Left renal cortex interstitium (tissue), 4 donors: ENCODE measurements at places on chromosomes 3 and 15. TPM values are rescaled to one million over a fixed set of nuclear protein-coding genes. Genes with fewer than 3 reads are reported as not detected.

DNA sequence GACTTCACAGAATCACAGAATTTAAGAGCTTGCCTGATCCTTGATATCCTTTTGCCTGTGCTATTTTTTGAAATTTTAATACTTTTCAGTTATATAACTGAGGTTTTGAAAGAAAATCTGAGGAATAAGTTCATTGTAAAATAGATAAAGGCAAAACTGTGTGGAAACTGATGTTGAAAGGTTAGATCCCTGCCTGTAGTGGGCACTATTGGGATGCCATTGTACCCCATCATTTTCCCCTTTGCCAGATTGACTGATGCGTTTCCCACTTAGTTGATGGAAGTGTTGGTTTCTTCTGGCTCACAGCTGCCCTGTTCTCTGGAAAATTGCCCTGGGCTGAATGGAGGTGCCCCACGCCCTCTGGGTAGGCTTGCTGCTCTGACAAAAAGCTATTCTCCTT lies 387.9 kb downstream of the RBMS3 start:
- DNase-seq = no peak

Gene EPHA6
- 1.1 TPM for polyA plus RNA-seq

- no peak for DNase-seq
Measured at GRCh38 chr15:31228980-31229826, 97.4 kb upstream of the KLF13 start.

- DNase-seq = peak; percentile 16
Measured at GRCh38 chr15:27017168-27017809, 46.3 kb downstream of the GABRG3 start.

Gene ZPLD1
- 0.49 TPM for polyA plus RNA-seq

DNA sequence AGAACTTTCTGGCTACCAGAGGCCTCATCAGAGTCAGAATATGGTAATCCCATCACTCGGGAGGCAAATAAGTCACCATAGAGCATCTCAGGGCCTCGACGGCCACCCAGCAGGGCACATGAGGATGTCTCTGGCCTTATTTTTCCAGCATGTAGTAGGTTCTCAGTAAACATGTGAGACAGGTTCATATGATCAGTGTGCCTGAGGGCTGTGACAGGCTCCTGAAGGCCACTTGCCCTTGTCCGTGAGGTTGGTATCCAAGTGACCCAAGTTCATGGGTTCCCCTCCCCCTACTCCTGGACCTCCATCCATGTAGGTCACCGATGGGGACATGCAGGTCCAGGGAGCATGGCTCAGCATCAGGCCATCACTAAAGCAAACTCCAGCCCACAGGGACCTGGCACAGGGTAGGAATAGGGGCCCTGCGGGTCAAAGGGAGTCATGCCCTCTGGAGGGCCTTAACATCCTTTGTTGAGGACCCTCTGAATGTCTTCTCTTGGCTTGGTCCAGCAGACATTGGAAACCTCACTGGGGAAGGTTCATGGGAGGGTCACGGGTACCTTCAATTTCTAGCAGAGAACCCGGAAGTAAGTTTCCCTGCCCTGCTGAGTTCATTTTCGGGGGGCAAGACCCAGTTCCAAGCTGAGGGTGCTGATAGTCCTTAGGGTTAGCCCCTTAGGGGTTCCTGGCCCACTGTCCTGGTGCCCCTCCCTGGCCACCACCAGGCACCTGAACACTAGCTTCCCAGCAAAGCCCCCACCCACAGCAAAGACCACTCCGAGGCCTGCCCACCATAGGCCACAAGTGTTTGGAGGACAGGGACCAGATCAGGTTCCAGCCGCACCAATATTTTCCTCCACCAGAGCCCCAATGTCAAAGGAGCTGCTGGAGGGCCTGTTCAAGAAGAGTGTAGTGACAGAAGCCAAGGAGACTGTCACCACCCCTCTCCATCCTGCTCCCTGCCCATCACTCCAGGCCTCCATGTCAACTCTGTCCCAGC lies 61.1 kb downstream of the ZNF445 start:
- DNase-seq = no peak

DNA sequence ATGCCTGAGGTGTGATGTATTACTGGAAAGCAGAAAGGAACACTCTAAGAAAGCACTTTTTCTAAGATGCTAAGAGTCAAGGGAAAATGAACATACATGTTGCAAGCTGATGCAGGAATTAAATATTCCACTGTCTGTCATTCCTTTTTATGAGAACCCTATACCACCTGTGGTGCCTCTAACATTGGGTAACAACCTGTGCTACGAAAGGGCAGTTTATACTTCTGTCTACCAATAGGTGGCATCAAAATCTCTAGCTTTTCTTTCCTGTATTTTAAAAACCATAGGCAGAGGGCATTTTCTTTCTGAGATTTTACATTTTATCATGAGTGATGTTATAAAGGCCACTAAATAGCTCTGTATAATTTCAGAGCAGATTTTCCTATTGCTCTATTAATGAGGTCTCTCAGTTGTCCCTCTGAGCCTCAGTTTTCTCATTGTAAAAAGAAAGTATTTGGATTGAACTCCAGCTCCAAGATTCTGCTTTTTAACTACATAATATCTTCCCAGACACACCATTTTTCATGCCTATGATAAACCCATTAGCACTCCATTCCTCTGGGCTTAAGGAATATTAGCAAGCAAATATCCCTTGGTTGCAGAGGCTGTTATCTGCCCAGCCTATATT lies 3.5 kb upstream of the CPNE4 start:
- DNase-seq = no peak

- no peak for DNase-seq
Measured at GRCh38 chr3:50316657-50317242, 5.8 kb downstream of the HYAL2 start.

GRCh38 chr3:115092220-115092791 lies 54.8 kb downstream of the ZBTB20 start:
- DNase-seq = no peak

Gene RAB7A
- 266 TPM for polyA plus RNA-seq

- no peak for DNase-seq
Measured at GRCh38 chr3:8540456-8540855, 38.8 kb downstream of the LMCD1 start.

DNA sequence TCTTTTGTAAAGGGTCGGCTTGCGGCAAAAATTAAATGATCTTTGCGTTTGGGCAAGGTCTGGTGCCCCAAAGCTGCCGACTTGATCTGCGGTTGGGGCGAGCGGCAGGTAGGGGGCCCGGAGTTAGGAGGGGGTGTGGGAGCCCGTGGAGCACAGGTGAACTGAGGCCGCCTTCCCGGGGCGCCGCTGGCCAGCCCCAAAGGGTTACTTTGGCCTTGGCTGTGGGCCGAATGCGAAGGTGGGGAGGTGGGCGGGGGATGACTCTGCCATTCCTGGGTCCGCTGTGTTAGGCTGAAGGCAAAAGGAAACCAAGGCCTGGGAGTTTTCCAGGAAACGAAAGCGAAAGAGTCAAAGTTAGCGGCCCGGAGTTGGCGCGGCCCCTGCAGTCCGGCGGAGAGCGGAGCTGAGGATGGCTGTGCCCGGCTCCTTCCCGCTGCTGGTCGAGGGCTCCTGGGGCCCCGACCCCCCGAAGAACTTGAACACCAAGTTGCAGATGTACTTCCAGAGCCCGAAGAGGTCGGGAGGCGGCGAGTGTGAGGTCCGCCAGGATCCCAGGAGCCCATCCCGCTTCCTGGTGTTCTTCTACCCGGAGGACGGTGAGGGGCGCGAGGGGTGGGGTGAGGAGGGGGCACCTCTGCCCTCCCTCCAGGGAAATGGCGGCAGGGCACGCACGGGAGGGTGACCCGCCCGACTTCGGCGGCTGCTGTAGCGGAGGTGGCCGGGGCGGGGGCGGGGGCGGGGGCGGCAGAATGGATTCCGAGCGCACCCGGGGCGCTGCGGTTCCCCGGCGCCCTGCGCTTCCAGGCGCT lies at the start of gene PARP14:
Gene PARP14, plus strand, starts transcription at position 365 of the 809 bp plus-strand sequence. Its CDS starts 45 bp downstream, at position 410.
- DNase-seq = peak; percentile 47
